Activated naive CD8-positive, alpha-beta T cell treated with anti-CD3 and anti-CD28 coated beads for 36 hours (primary cell): ENCODE measurements at places on chromosomes 16 and 17.

DNA sequence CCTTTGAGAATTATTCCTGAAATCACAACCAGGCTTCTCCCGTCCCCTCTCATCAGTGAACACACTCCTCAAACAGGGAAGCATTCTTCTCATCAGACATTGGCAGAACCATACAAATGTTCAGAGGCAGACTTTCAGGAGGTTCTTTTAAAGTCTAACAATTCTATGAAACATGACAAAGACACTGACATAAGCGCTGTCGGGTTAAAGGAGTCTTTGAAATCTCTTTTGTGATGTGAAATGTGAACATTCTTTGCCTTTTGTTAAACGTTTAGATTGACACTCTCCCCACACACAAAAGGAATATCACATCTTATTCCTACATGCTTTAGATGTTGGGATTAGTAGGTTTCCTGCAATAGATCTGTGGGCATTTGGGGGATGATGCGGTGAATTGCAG is 63.9 kb downstream of the NETO2 start:
- DNase-seq, result no peak

- DNase-seq, result no peak
Measured at GRCh38 chr17:45262516-45263476, 902 bp upstream of the SPATA32 start.

GRCh38 chr17:79609673-79610645 is 892 bp downstream of the RBFOX3 start:
- no peak for DNase-seq

- DNase-seq, result peak; percentile 60
Measured at GRCh38 chr17:37488607-37489196, 989 bp upstream of the DUSP14 start.

- no peak for DNase-seq
Measured at GRCh38 chr17:60328679-60329078, 63.3 kb downstream of the USP32 start.

DNA sequence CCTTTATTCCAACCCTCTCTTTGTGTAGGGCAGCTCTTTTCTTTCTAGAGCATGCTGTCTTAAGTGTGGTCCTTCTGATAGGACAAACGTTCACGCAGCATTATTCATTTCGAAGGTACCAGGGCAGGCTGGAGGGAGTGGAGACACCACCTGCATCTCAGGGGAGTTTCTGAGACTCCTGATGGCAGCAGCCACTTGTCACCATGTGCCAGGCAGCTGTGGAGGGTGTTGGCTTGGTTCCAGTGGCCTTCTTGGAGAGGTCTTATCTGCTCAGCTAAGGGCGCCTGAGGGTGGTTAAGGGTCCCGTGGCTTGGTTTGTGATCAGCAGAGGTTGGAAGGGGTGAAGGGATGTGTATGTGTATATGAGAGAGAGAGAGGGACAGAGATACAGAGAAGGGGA is 257.1 kb upstream of the EEF2KMT start:
- no peak for DNase-seq

- no peak for DNase-seq
Measured at GRCh38 chr16:88306860-88307545, 75.8 kb upstream of the ZNF469 start.

GRCh38 chr17:35793257-35793656 is 2.2 kb downstream of the MMP28 start:
- DNase-seq, result no peak

GRCh38 chr16:51149721-51150164 is 1.3 kb downstream of the SALL1 start:
- no peak for DNase-seq

- no peak for DNase-seq
Measured at GRCh38 chr17:11638700-11639265, 40.5 kb downstream of the DNAH9 start.

- DNase-seq, result no peak
Measured at GRCh38 chr16:77165006-77165405, 26.0 kb upstream of the MON1B start.

DNA sequence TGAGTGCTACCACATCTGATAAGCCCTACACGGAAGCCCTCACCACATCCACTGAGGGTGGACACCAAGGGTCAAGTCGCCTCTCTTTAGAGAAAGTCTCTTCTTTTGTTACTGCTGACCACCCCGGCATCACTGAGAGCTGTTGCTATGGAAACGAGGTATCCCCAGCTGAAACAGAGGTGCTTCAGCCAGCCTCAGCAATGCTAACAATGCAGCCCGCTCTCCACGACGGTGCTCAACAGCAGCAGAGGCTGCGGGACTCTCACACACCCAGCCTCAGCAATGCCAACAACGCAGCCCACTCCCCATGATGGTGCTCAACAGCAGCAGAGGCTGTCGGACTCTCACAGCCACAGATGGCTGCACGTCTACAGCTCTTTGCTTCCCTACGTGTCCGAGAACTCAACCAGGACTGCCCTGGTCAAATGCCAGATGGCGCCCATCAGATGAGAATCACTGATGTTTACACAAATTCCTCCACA is 41.4 kb downstream of the VPS53 start:
- no peak for DNase-seq

DNA sequence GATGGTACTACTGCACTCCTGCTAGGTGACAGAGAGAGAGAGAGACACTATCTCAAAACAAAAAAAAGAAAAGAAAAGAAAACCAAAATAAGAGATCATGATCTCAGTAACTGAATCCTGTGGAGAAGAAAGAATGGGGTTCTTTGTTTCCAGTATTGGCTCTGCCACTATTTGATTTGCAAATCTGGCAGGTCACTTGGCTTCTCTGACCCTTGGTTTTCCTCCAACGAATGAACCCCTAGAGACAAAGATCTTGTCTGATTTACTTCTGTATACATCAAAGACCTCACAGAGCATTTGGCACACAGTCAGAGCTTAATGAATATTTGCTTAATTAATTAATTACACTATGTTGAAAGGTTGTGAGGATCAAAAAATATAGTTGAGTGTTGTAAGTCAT is 47.9 kb upstream of the NLK start:
- DNase-seq, result no peak

DNA sequence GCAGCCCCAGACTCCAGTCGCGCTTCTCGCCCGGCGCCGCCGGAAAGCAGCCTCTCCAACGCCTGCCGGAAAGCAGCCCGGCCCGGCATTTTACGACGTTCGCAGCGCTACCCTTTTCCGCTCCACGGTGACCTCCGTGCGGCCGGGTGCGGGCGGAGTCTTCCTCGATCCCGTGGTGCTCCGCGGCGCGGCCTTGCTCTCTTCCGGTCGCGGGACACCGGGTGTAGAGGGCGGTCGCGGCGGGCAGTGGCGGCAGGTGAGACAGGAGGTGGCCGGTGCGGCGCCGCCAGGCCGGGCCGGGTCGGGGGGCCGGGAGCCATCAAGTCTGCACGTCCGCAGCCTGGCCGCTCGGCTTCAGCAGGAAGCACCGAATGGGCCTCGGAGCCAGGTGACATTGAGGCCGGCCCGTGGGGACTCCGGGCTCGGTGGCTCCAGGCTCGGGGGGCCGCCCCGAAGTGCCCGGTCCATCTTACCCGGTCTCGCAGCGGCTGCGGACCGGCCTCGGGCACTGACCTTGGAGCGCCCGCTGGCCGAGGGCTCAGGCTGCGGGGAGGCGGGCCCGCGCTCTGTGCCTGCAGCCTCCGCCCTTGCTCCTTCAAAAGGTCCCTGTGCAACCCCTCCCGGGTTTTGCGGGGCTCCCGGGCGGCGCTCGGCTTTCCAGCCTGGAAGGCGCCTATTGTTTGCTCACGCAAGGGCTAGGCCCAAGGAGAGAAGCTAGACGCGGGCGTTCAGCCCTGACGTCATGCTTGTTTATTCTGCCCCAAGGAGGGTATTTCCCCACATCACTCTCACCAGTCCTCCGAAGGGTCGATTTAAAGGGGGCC is at the start of the genes COX4I1 and EMC8:
Gene COX4I1, plus strand, starts transcription at position 199 of the 824 bp plus-strand sequence. CDS start 1,511 bp downstream, outside the sequence.
Gene EMC8, minus strand, starts transcription at position 48 of the 824 bp plus-strand sequence. CDS start 249 bp downstream, outside the sequence.
- DNase-seq, result peak; percentile 95

GRCh38 chr16:2033057-2033908 is 6.6 kb downstream of the NHERF2 start:
- DNase-seq, result no peak

GRCh38 chr17:57966875-57967274 is 11.7 kb upstream of the CUEDC1 start:
- no peak for DNase-seq

- DNase-seq, result no peak
Measured at GRCh38 chr17:67400193-67400592, 23.1 kb downstream of the PITPNC1 start.

DNA sequence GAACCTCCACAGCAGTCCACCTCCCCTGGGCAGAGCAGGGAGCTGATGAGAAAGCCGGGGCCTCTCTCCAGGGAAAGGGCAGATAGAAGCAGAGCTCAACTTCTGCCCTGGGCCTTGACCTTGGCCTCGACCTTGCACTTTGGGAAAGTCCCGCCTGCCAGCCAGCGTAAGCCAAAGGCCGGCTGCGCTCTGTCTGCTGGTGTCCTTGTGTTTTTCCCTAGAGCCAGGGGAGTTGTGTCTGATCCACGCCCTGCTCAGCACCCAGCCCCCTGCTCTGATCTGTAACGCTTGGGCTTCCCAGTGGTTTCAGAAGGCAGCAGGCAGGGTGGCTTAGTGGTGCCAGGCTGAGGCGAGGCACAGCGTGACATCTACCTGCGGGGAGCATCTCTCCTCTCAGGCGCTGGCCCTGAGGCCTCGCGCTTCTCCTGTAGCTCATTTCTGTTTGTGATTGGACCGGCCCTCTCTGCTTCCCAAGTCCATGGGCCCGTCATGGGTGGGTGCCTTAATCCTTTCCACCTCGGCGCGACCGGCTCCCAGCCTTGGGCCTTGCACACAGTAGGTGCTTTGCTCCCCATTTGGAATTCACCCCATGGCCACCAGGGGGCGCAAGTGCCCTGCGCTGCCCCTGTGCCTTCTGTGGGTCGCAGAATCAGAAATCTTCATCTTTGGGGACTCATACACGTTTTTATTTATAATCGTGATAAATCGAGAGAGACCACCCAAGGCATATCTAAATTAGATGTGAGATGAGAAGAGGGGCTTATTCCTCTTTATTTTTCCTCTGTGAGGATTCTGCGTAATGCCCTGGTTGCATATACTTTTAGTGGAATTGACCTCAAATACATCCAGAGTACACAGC is 24.2 kb downstream of the SGSH start:
- DNase-seq, result peak; percentile 45

DNA sequence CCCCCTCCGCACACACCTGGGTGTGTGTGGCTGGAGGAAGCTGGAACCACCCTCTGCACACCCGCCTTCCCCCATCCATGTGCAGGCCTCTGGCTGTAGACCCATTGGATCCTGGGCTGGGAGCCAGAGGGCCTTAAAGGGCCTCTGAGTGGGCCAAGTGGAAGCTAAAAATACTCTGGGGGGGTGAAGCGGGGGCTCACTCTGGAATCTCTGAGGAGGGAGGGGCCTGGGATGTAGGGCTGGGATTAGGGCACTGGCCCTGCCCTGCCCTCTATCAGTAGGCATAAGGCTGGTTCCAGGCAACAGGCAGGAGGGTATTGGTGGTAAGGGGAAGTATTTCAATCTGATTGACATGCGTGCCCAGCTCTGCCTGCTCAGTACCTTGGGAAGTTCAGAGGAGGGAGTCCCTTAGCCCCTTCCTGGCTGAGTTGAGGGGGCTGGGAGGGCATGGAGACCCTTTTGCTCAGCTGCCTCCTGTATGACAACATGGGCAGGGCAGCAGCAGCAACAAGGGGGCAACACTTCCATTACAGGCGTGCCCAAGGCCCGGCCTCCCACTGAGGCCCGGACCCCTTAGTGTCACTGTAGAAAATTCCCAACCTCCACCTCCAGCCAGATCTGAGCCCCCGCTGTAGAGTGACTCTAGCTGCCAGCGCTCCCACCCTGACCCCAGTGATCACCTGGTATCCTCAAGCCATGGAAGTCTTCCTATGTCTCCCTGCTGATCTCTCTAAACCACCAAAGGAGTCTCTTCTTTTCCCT is 5.2 kb downstream of the ITGA3 start:
- DNase-seq, result no peak
